SW480 (cell line): ENCODE measurements at places on chromosomes 5 and 9.
A peak's percentile ranks its signal among the peaks of the same experiment; 100 is the strongest.

DNA sequence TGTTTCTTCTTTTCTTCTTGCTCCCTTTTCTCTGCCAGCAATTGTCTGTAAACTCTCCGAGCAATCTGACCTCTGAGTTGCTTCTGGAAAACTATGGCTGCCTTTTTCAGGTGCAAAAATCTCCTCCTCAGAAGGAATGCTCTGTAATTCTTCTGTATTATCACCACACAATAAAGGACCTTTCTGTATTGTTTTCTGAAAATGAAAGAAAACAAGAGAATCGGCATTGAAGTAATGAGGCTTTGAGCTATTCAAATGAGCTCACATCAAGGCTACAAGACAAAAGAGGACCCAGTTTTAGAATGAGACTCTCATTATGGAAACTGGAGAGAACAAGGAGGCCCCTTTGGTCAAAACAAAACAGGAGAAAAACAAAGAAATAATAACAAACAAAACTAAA lies 86.2 kb upstream of the RETREG1 start:
- DNase-seq, result no peak

GRCh38 chr9:132114102-132114707 lies 34.5 kb upstream of the MED27 start:
- peak; percentile 56 for DNase-seq

DNA sequence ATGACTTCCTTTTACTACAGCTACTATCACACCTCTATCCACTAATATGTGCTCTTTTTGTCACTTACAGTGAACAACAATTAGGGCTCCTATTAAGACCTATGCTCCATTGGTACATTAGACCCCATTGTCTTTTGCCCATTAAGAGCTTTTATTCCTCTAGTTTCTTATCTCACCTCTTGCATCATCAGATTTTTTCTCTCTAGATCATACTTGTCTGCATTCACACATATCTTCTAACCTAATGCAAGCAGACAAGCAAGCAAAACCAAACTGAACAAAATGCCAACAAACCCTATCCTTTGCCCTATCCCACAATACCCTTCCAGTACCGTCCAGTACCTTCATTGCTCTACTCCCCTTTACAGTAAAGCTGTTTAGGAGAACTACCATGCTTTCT lies 10.1 kb upstream of the RBM27 start:
- DNase-seq, result no peak

GRCh38 chr5:158451203-158451992 lies 592.5 kb upstream of the CLINT1 start:
- DNase-seq, result no peak
